CD4-positive, alpha-beta T cell treated with Interleukin-15 for 1 hour (primary cell): ENCODE measurements at places on chromosomes 7 and 10.

- no peak for DNase-seq
These were observed 55.7 kb upstream of the HECTD2 start for GRCh38 chr10:91354166-91355075.

- no peak for DNase-seq
These were observed 97.8 kb downstream of the ABCA13 start for GRCh38 chr7:48269066-48269465.

- no peak for DNase-seq
These were observed 102.4 kb upstream of the GJD4 start for GRCh38 chr10:35502692-35503091.

- no peak for DNase-seq
These were observed 117.3 kb downstream of the THSD7A start for GRCh38 chr7:11714676-11715075.

DNA sequence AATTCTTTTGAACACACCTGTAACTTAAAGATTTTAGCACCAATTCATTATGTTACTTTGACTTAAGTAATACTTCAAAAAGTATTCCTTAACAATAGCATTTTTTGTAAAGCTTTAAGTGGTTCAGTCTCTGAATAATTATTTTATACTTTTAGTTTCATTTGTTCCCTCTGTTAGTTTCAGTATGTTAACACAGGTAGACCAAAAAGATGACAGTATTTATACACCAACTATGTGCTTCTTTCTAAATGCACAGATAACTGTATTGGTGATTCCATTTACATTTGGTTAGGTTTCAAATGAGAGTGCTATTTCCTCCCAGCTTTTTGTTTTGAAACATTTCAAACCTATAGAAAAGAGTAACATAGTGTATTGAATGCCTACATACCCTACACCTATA is 14.0 kb downstream of the RALA start:
- no peak for DNase-seq

DNA sequence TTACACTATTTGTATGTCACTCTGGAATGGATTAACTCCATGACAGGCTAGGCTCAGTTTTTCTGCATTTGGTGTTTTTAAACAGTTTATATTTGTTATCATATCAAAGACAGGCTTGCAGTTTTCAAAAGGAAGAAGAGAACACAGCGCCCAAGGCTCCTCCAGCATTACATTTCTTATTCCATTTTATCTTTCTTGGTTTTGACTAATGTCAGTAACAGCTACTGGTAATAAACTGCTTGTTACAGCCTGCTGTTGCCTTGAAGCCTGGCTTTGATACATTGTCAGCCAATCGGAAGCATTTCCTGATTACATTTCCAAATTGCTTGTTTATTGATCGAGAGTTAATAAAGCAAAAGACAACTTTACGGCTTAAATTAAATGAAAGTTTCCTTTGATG is 166.0 kb upstream of the MDFIC start:
- DNase-seq = no peak

GRCh38 chr7:36276428-36277248 is 113.0 kb upstream of the ANLN start:
- no peak for DNase-seq

- DNase-seq = no peak
These were observed 45.8 kb downstream of the CCNY start for GRCh38 chr10:35382096-35382495.

- DNase-seq = no peak
These were observed 147.7 kb downstream of the JAZF1 start for GRCh38 chr7:28032738-28033380.

GRCh38 chr7:99366646-99367045 is 7.9 kb upstream of the ARPC1B start:
- DNase-seq = no peak

GRCh38 chr7:4127909-4128560 is 554.1 kb upstream of the FOXK1 start:
- DNase-seq = no peak

- DNase-seq = no peak
These were observed 158.5 kb downstream of the LHFPL3 start for GRCh38 chr7:104486931-104487330.

DNA sequence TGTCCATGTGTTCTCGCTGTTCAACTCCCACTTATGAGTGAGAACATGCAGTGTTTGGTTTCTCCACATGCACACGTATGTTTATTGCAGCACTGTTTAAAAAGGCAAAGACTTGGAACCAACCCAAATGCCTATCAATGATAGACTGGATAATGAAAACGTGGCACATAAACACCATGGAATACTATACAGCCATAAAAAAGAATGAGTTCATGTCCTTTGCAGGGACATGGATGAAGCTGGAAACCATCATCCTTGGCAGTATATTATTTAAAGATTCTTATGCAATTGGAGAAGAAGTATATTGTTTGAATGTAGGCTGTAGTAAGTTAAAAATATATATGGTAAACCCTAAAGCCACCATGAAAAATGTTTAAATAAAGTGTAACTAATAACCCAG is 7.2 kb upstream of the CACNB2 start:
- DNase-seq = no peak

GRCh38 chr10:77577666-77578229 is 59.9 kb downstream of the KCNMA1 start:
- DNase-seq = no peak

DNA sequence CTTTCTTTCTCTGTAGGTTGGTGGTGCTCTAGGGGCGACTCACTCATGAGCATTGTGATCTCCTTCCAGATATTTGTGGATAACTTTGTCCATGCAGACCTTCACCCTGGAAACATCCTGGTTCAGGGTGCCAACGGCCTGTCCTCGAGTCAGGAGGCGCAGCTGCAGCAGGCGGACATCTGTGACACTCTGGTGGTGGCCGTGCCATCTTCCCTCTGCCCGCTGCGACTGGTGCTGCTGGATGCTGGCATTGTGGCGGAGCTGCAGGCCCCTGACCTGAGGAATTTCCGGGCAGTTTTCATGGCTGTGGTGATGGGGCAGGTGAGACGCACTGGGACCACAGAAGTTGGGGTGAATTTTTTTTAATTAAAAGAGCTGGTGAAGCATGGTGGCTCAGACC is 9.6 kb upstream of the NDUFB2 start:
- DNase-seq = no peak

GRCh38 chr7:32223721-32224120 is 153.5 kb upstream of the PDE1C start:
- no peak for DNase-seq

DNA sequence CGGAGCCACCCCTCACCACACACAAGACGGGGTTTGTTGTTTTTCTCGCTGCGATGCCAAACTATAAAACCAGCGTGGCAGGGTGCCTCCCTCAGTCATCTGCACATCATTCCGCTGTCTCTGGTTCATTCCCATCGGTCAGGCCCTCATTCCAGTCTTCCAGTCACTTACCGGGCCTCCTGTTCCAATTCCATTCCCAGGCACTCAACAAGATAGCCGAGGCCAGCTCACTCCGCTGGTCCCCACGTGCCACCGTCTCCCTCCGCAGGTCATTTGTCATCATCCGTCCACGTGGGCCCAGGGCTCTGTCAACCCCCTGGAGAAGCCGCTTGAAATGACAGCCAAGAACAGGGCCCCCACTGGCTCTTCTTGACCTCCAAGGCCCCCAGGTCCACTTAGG is 6.1 kb upstream of the TMEM184A start:
- no peak for DNase-seq

- DNase-seq = no peak
These were observed 66.1 kb downstream of the COBL start for GRCh38 chr7:51250512-51250911.

DNA sequence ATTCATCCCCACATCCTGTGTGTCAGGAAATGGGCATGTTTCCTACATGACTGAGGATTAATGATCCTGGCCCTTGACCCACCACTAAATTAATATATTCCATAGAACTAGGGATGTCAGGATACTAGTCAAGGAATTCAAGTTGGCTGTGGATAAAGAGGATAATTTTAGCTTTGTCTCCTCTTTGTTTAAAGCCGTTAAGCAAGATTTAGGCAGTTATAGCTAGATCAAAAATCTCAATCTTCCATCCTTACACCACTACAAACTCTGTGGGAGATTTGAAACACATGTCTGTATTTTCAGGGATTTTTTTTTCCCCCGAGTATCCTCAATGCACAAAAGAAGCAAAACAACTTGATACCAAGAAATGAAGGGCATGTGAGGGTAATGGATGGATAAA is 417.1 kb downstream of the MAGI2 start:
- DNase-seq = no peak

DNA sequence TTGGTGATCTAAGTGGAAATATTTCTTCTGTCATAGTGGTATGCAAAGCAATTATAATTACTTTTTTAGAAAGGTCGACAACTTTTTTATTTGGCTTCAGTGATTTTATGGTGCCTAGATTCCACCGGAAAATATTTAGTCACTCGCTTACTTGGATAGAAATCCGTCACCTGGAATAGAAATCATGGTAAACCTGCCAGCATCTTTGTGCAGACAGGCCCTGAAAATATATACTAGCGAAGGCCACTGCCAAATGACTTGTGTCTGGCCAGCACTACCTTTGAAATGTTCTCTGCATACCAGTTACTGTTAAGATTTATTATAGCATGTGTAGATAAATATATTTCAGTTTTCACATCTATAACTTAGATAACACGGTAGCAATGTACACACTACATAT is 226.4 kb downstream of the AGMO start:
- DNase-seq = no peak

DNA sequence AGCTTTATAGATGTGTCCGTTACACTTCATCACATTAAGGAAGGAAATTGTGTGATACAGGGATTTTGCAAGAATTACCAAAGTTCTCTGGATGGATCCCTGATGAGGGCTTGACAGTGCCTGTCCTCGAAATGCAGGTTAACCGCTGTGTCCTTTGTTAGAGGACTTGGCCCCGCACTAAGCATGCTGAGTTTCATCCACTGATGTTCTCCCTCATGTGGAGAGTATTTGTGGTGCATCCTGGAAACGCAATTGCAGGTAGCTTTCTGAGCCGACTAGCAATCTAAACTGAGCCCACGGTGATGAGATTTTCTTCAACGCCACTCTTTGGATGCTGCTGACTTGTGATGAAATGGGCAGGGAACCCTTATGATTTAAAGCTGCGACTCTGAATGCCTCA is 71.9 kb upstream of the STK17A start:
- no peak for DNase-seq

GRCh38 chr7:55436457-55436856 is 71.3 kb downstream of the LANCL2 start:
- DNase-seq = no peak

- no peak for DNase-seq
These were observed 28.0 kb upstream of the MCU start for GRCh38 chr10:72663971-72664370.

DNA sequence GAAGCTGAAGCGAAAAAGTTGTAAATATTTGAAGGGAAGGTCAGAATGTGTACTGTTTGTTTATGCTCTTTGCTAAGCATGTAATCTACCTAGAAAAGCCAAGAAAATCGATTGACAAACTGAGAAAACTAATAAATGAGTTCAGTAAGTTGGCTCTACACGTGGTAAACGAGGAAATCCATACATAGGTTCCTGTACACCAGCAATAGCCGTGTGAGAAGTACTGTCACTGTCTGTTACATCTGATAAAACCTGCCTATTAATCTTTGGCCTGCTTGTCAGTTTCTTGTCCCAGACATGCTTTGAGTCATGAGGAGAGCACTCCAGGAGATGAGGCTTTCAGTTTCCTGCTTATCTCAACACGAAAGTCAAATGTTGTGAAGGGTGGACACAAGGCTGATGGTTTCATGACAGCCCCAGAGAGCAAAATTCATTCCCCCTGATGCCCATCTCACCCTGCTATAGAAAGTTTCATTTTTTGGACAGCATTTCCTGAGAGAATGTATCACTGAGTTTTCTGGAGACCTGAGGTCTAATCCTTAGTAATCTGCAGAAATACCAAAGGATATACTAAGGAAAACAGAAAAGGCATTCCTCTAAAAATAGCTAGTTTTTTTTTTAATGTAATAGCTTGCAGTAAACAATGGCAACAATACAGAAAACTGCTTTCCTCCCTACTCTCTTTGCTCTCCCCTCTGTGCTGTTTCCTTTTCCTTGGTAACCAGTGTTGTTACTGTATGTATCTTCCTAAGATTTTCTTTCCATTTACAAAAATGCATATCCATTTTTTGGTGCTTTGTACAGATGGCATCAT is 18.8 kb downstream of the BMPR1A start:
- no peak for DNase-seq

- DNase-seq = no peak
These were observed 27.3 kb downstream of the UBE3C start for GRCh38 chr7:157165987-157166386.

DNA sequence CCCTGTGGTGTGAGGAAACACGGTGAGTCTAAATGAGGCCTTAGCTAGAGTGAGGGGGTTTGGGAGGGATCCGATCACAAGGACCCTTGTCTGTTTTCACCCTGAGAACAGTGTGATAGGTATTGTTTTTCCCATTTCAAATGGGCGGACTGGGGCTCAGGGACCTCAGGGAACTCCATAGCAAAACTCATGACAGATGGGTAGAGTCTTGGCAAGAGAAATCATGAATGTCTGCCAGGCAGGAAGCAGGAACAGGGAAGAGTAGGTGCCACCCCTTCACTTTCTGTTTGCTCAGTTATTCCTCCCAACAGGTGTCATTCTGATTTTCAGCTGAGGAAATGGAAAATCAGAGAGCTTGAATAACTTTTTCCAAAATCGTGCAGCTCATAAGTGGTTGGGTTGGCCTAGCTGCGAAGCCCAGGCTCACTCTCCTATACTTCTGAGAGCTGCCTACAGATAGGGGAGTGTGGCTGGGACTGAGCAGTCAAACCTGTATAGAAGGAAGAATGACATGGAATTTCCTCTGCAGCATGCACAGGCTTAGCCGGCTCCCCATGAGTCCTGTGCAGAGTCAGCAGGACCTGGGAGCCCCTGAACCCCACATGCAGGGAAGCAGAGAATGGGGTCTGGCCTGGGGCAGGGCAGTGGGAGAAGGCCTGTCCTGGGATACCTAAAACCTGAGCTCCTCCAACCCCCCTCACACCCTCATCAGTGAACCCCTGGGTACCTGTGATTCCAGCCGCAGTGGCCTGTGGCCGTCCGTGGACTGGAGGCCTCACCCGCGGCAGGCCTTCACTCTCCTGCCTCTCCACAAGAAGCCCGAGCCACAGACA is 17.6 kb upstream of the C10orf105 start:
- DNase-seq = no peak

DNA sequence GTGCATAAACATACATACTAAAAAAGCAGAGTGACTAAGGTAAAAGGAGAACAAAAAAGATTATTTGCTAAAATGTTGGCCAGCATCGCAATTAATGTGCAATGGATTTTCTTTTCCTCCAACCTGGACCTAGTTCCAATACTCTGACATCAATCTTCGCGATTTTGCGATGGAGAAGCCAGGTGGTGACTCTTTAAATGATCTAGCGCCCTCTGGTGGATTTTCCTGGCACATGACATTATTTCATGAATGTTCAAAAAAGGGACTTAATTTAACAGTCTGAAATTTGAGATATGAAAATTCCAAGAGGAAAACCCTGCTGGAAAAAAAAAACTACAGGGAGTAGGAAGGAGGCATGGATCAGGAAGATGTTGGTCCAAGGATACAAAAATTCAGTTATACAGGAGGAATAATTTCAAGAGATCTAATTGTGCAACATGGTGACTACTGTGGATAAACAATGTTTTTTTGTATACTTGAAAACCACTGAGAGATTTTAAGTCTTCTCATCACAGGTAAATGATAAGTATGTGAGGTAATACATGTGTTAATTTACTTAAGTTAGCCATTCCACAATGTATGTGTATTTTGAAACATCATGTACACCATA is 4.3 kb upstream of the KCNMA1 start:
- DNase-seq = peak; percentile 27
